ENCODE measurements at places on chromosomes 5 and 9.

DNA sequence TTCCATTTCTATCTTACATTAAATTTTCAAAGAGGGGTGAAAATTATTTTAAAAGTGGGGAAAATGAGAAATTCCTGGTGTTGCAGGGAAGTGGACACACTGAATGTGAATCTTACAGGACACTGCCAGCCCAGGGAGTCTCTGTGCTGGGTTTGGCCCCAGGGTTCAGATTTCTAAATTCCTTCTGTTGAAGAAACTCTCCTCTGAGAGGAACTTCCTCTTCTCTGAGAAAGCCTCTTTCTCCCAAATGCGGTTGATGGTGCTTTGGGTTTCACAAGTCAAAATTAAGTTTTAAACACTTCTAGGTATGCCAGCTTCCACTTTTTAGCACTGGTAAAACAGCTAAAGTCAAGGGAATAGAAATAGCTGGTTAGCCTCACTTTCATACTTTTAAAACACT, 317.9 kb upstream of the ITGA1 start:
- no peak for DNase-seq

DNA sequence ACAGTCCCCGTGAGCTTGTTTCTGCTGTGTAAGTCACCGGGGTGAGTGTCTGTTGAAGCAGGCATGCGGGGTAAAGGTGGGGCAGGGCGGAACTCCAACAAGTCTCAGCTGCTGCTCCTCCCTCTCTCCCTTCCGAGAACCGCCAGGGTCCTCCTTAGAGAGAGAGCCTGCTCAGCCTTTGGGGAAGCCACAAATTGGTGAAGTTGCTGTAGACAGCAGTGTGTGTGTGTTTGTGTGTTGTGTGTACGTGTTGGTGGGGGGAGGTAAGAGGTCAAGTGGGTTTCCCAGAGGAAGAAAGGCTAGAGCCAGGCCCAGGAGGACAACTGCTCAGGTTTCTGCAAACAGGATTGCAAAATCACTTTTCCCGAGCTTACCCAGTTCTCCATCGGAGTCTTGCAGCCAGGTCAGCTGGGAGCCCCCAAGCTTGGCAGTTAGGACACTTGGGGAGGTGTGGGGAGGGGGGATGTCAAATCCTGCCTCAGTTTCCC, 38.9 kb upstream of the DAB2IP start:
- no peak for DNase-seq

DNA sequence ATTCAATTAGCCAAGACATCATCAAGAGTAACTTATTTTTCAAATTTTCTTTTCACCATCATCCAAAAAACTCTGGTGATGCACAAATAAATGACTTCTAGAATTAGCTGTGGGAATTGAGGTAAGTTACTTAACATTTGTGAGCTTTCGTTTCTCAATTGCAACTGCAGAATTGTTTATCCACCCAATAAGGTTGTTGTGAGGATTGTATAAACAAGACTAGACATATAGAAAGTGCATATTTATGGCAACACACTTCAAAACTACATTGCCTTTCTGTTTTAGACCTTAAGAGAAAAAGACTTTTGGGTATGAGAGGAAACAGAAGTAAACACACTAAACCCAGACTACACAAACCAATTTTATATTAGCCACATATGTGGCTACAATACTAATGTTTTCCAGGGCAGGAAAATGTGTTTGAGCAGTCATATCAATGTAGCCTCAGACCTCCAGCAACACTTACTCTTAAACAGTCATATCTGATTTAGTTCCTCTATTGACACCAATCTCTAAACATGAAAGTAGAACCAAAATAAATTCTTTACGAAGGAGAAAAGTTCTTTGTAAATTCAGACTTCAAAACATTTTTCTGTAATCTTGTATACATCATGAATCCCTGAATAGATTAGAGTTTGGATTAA, 488.0 kb upstream of the CYLC2 start:
- DNase-seq = no peak

GRCh38 chr9:14395317-14396082, 81.6 kb upstream of the NFIB start:
- DNase-seq = no peak

GRCh38 chr5:136781464-136781863, 416.1 kb upstream of the TRPC7 start:
- no peak for DNase-seq

- peak; percentile 2 for DNase-seq
Observed at GRCh38 chr9:4077499-4078102, 222.3 kb downstream of the GLIS3 start.

GRCh38 chr9:132369421-132369820, 14.6 kb upstream of the SETX start:
- no peak for DNase-seq

GRCh38 chr5:80722916-80723315, 68.1 kb upstream of the DHFR start:
- DNase-seq = no peak

DNA sequence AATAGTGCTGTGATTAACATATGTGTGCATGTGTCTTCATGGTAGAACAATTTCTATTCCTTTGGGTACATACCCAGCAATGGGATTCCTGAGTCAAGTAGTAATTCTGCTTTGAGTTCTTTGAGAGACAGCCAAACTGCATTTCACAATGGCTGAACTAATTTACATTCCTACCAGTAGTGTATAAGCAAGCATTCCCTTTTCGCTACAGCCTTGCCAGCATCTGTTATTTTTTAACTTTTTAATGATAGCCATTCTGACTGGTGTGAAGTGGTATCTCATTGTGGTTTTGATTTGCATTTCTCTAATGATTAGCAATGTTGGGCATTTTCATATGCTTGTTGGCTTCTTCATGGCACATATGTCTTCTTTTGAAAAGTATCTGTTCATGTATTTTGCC, 308.5 kb downstream of the ARRDC3 start:
- DNase-seq = no peak

Measured in T-helper 1 cell (primary cell).